ENCODE measurements at places on chromosomes 13 and 19. TPM values are rescaled to one million over a fixed set of nuclear protein-coding genes. Genes with fewer than 3 reads are reported as not detected.

NBEA gene
- 1.9 TPM for polyA plus RNA-seq

PPP1R12C gene
- 192 TPM for polyA plus RNA-seq

PALM3 gene
- 1.6 TPM for polyA plus RNA-seq

CFD gene
- 601 TPM for polyA plus RNA-seq

FXYD3 gene
- 117 TPM for polyA plus RNA-seq

THSD8 gene
- polyA plus RNA-seq, result not detected

ZNF726 gene
- 5.6 TPM for polyA plus RNA-seq

JUND gene
- 165 TPM for polyA plus RNA-seq

CEBPA gene
- polyA plus RNA-seq, result 69.3 TPM

ZNF534 gene
- polyA plus RNA-seq, result 0.09 TPM

TEX101 gene
- not detected for polyA plus RNA-seq

MEF2B gene
- 0.74 TPM for polyA plus RNA-seq

SHANK1 gene
- polyA plus RNA-seq, result 1.4 TPM

VSIG10L gene
- polyA plus RNA-seq, result 2.2 TPM

CELF5 gene
- 0.70 TPM for polyA plus RNA-seq

RNF225 gene
- polyA plus RNA-seq, result not detected

PSG4 gene
- polyA plus RNA-seq, result not detected

PSG6 gene
- polyA plus RNA-seq, result not detected

CEACAM16 gene
- polyA plus RNA-seq, result not detected

RHPN2 gene
- 33.3 TPM for polyA plus RNA-seq

OVOL3 gene
- polyA plus RNA-seq, result not detected

FLT3 gene
- not detected for polyA plus RNA-seq

ZNF556 gene
- not detected for polyA plus RNA-seq

TDRD12 gene
- polyA plus RNA-seq, result 0.22 TPM

NLRP7 gene
- polyA plus RNA-seq, result not detected
